ENCODE measurements at places on chromosomes 2 and 18.

DNA sequence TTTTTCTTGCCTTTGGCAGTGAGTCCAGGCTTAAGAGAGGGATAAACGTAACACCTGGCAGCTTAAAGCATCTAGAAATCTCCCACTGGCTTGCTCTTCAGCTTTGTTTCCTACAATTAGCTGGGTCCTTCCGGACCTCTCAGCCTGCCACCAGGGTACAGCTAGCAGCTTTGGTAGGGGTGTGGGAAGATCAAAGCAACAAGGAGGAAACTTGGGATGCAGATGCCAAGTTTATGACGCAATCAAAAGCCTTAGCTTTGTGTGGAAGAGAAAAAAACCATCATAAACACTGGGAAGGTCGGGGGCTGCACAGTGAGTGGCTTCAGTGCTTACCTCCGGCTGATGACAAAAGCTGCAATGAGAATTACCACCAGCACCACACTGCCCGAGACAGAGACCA lies 116.9 kb downstream of the EPHA4 start:
- H3K4me1 ChIP-seq = no peaks in the 10 kb centered on the region
- no peaks in the 10 kb centered on the region for H3K27me3 ChIP-seq
- DNase-seq = no peak

- H3K27ac ChIP-seq = no peak overlapping the region
- H3K4me3 ChIP-seq = no peak overlapping the region
- DNase-seq = no peak
- no peaks in the 10 kb centered on the region for H3K27me3 ChIP-seq
- H3K4me1 ChIP-seq = no peaks in the 10 kb centered on the region
- no peaks in the 10 kb centered on the region for H3K36me3 ChIP-seq
Observed at GRCh38 chr2:113676623-113677266, 49.7 kb downstream of the RABL2A start.

DNA sequence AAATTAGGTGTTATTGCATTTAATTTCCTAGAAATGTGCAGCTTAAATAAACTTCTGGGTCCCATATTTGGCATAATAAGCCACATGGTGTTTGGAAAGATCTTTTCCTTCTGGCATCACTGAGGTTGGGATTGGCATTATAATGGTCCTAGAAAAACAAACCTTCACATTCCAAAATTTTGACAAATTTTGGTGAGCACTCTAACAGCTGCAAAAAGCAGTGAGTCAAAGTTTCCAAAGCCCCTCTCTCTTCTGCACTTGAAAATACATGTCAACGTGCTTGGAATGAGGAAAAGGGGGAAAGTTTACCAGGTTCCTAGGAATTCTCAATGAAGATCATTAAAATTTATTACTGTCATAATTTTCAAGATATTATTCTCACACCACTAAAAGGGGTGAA lies 77.8 kb upstream of the STK17B start:
- H3K36me3 ChIP-seq = no peaks in the 10 kb centered on the region
- no peaks in the 10 kb centered on the region for H3K27me3 ChIP-seq
- H3K27ac ChIP-seq = no peak overlapping the region
- no peak overlapping the region for H3K4me3 ChIP-seq

GRCh38 chr2:170155022-170155722 lies 22.8 kb upstream of the MYO3B start:
- no peak overlapping the region for H3K4me3 ChIP-seq
- H3K36me3 ChIP-seq = no peaks in the 10 kb centered on the region
- DNase-seq = no peak
- H3K27me3 ChIP-seq = no peaks in the 10 kb centered on the region

- no peaks in the 10 kb centered on the region for H3K4me1 ChIP-seq
- no peak overlapping the region for H3K27ac ChIP-seq
- H3K27me3 ChIP-seq = no peaks in the 10 kb centered on the region
Observed at GRCh38 chr18:78368726-78369125, 610.9 kb upstream of the SALL3 start.

DNA sequence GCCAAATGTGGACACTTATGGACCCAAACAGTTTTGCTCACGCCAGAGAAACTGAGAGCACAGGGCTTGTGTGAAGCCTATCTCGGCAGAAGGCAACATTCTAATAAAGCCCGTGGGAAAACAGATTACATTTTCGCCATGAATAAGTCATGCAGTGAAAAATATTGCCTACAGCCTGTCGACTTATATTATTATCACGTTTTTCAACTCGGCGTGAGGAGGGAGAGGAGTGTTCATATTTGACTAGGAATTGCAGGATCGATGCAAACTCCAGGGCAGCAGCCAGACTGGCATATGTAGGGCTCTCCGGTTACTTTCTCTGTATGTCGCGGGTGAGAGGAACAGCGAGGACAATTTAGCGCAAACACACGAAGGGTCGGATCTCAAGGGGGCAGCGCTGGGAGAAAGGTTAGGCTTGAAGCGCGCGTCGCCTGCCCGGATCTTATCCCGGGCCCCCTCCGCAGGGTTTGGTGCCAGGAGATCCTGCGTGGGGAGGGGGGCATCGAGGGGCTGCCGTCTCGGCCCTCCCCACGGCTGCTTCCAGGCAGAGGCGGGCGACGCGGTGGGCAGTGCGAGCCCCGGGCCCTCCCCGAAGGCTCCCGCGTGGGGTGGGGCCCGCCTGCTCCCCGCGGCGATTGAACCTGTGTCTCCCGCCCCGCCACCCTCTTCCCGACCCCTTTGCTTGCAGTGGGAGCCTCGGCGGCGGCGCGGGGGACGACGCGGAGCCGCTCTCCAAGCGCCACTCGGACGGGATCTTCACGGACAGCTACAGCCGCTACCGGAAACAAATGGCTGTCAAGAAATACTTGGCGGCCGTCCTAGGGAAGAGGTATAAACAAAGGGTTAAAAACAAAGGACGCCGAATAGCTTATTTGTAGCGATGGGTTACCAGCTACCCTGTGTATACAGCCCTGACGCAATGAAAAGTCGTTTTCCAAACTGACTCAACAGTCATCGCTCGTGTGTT lies 4.4 kb downstream of the ADCYAP1 start:
- H3K27me3 ChIP-seq = peaks cover 54% of the 10 kb centered on the region
- H3K27ac ChIP-seq = no peak overlapping the region
- H3K4me1 ChIP-seq = no peaks in the 10 kb centered on the region
- H3K36me3 ChIP-seq = no peaks in the 10 kb centered on the region
- H3K4me3 ChIP-seq = no peak overlapping the region
- DNase-seq = no peak

DNA sequence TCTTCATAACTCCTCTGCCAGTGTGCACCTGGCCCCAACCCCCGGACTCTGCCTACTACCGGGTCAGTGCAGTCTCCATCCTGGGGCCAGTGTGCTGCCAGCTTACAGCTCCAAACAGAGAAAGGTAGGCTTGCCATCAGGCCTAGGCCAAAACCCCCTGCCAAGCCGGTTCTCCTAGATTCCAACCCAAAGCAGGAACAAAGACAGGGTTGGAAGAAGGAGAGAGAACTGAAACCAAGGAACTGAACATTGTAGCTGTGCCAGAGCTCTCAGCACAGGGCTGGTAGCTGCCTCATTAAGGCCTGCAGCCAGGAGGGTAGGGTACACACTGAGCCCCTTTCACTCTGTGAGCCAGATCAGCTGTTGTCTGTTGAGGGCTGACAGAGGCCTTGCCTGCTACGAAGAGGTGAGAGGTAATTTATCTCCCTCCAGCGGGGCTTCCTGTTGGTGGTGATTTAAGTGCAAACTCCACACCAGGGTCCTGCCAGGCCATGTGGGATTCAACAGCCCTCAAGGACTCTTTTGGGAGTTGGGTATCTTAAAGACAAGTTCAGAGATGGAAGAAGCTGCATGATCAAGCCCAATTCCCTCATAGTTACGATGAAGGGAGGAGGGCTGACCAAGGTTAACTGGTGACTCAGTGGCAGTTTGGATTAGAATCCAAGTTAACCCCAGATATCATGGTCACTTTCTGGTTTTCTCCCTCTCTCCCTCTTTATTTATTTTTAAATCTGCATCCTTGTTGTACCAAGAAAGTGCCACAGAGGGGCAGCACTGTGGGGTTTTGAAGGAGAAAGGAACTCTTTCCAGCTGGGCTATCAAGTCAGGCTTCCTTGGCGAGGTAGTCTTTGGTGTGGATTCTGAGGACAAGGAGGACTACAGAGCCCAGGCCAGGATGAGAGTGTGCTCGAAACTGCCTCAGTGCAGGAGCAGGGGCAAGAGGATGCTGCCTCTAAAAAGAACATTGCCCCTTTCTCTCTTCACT lies 48.1 kb downstream of the CYRIA start:
- H3K36me3 ChIP-seq = no peaks in the 10 kb centered on the region
- H3K27me3 ChIP-seq = no peaks in the 10 kb centered on the region
- no peak for DNase-seq

- H3K4me1 ChIP-seq = peaks cover 62% of the 10 kb centered on the region
- peak overlapping the region; percentile 97 for H3K27ac ChIP-seq
- no peaks in the 10 kb centered on the region for H3K27me3 ChIP-seq
- no peak for DNase-seq
- H3K4me3 ChIP-seq = no peak overlapping the region
Observed at GRCh38 chr2:230872968-230873660, 8.4 kb downstream of the ITM2C start.

DNA sequence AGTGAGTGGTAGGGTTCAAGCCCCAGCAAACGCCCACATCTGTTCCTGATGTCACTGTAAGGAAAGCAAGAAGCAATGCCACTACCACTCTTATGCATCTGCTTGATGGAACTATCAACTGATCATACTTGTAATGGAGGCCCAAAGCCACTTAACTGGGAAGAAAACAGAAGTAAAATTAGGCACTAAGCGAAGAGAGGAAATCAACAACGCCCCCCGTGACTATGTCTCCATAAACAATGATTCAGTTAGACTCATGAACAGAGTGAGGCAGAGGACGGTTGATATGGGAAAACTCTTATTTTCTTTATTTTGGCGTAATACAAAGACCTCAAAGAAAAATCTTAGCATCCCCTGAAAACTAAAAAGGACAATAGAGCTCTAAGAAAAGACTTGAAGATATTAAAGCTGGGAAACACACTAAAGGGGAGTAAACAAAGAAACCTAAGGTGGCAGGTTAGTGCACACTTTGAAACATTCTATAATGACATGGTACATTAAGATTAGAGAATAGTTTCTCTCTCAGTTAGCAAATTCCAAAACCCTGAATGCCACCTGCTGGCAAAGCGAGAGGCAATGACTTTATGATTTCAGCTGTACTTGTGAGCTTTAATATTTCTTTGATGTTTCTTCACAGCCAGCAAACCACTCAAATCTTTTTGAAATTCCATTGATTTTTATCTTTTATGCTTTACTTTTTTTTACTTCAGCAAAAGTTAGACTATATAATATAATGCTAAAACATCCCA lies 86.5 kb downstream of the LRP2 start:
- H3K4me3 ChIP-seq = no peak overlapping the region
- no peaks in the 10 kb centered on the region for H3K27me3 ChIP-seq
- H3K27ac ChIP-seq = no peak overlapping the region

DNA sequence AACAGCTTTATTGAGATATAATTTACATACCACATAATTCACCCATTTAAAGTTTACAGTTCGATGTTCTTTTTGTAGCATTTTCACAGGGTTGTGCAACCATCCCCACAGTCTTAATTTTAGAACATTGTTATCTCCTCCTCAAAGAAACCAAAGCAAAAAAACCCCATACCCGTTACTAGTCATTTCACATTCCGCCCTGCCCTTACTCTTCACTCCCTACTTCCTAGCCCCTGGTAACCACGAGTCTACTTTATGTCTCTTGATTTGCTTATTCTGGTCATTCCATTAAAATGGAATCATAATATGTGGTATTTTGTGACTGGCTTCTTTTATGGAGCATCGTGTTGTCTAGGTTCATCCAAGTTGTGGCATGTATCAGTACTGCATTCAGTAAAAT lies 137.7 kb downstream of the TANC1 start:
- H3K27ac ChIP-seq = no peak overlapping the region
- DNase-seq = no peak
- no peaks in the 10 kb centered on the region for H3K27me3 ChIP-seq
- no peaks in the 10 kb centered on the region for H3K36me3 ChIP-seq
- no peak overlapping the region for H3K4me3 ChIP-seq
- no peaks in the 10 kb centered on the region for H3K4me1 ChIP-seq

GRCh38 chr18:65458871-65459270 lies 291.9 kb upstream of the CDH7 start:
- no peaks in the 10 kb centered on the region for H3K27me3 ChIP-seq
- no peaks in the 10 kb centered on the region for H3K4me1 ChIP-seq
- no peaks in the 10 kb centered on the region for H3K36me3 ChIP-seq

DNA sequence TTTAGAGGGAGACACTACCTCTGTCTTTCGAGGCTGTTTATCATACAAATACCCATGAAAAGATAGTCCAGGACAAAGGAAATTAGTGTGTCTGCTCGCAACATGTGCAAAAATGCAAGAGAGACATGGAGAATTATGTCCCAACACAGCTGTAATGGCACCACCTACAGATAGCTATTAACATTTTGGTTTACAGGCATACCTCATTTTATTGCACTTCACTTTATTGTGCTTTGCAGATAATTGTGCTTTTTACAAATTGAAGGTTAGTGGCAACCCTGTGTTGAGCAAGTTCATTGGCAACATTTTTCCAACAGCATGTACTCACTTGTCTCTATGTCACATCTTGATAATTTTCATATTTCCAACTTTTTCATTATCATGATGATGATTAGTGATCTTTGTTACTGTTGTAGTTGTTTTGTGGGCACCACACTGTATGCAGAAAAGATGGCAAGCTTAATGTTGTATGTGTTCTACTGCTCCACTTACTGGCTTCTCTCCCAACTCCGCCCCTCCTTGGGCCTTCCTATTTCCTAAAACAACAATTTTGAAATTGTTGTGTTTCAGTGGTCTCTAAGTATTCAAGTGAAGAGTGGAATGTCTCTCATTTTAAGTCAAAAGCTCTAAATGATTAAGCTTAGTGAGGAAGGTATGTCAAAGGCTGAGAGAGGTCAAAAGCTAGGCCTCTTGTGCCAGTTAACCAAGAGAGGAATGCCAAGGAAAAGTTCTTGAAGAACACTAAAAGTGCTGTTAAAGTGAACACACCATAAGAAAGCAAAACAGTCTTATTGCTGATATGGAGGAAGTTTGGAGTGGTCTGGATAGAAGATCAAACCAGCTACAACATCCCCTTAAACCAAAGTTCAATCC lies 52.0 kb downstream of the ANKRD12 start:
- no peak for DNase-seq
- H3K4me1 ChIP-seq = peaks cover 5% of the 10 kb centered on the region
- no peak overlapping the region for H3K4me3 ChIP-seq
- H3K27ac ChIP-seq = no peak overlapping the region

DNA sequence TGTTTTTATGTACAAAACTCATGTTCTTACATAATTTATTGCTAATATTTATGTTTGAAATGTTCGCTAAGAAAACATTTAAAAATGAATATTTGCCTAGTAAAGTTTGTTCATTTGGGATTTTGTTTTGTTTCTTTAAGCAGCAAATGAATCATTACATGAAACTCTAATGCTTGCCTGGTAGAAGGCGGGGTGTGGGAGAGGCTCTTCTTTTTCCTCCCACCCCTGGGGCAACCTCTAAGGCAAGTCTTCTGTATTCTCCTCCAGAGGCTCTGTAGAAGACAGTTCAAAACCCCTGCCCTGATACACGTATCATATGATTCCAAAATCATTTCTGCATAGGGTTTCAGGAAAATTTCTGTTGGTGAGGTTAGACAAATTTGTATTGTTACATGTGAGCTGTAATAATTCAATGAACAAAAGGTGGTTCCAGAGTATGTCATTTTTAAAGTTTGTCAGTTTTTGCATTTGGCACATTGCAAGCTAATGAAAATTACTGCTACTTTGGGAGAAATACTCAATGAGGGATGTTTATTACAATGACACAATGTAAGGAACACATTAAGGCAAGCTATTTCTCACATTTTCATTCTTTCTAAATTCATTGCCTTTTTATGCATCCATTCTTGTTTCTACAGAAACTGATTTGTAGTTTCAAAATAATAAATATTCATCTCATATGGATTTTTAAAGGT lies 302.3 kb upstream of the UBE2E3 start:
- H3K4me3 ChIP-seq = no peak overlapping the region
- no peaks in the 10 kb centered on the region for H3K27me3 ChIP-seq
- H3K27ac ChIP-seq = no peak overlapping the region
- DNase-seq = no peak

Data from colonic mucosa (tissue), 4 donors.